Activated naive CD4-positive, alpha-beta T cell (primary cell): ENCODE measurements at places on chromosomes 7 and 10.

- no peak for DNase-seq
Measured at GRCh38 chr7:94972296-94972695, 64.9 kb downstream of the PPP1R9A start.

- no peak for DNase-seq
Measured at GRCh38 chr7:102978284-102978683, 65.5 kb downstream of the LRRC17 start.

GRCh38 chr7:24972991-24973390 is 7.0 kb downstream of the OSBPL3 start:
- DNase-seq: no peak

DNA sequence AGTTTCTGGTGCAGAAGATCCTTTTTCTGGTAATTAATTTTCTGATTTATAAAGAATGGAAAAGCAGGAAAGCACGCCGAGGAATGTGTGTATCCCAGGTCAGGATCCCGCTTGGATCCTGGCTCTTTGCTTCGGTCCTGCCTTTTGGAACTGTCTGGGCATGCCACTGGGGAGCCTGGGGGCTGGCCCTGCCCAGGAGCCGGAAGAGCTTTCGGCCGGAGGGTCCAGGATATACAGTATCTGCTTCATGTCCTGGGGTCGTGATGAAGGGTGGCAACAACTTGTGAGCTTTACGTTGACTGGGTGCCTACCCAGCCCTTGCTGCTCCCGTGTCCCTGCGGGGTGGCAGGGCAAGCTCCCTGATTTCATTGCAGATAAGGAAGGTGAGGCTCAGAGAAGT is 2.4 kb downstream of the SH2D4B start:
- DNase-seq: no peak

DNA sequence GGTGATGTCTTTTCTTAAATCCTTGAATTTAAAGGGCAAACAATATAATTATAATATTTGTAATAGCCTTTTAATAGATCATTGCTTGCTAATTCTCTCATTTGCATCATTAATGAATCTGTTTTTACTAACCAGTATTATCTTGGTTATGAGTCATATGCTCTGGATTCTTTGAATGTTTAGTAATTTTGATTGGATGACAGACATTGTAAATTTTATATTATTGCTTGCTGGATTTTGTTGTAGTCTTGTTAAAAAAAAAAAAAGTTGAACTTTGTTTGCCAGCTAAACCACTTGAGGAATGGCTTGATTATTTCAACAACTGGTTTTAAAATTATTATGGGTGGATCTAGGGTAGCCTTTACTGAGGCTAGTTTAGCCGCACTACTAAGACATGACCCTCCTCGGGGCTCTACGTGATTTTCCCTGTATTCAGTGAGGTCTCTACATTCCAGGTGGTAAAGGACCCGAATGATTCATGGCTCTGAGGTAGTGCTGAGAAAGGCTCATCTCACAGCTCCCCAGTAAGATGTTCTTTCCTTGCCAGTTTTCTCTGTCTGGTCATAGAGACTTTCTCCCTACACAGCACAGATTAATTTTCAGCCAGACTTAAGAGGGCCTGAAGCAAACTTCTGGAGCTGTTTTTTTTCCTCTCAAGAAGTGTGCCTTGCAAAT is 8.5 kb downstream of the C10orf90 start:
- no peak for DNase-seq

DNA sequence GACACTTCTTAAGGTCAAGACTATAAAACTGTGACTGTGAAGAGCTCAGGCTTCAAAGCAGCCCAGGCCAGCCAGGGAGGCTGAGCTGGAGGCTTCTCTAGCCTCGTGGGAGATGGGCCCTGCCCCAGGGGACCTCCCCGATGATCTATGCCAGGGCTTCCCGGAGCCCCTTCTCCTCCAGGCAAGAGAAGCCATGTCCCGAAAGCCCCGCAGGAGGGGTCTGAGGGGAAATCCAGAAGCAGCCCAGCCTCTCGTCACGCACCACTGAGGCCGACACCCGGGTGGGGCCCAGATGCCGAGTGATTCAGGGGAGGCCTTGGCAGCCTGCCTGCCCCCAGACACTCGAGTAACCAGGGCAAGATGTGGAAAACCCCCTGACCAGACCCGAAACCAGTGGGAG is 63.7 kb downstream of the PROSER2 start:
- no peak for DNase-seq

- DNase-seq: no peak
Measured at GRCh38 chr7:124276005-124276622, 243.2 kb upstream of the TMEM229A start.

- DNase-seq: no peak
Measured at GRCh38 chr10:86968271-86968993, at the start of gene ADIRF. TSS of gene ADIRF (plus strand) at chr10:86968482. CDS start at chr10:86968545, 63 bp downstream.

- DNase-seq: no peak
Measured at GRCh38 chr7:67343572-67343971, 346.9 kb downstream of the TYW1 start.

DNA sequence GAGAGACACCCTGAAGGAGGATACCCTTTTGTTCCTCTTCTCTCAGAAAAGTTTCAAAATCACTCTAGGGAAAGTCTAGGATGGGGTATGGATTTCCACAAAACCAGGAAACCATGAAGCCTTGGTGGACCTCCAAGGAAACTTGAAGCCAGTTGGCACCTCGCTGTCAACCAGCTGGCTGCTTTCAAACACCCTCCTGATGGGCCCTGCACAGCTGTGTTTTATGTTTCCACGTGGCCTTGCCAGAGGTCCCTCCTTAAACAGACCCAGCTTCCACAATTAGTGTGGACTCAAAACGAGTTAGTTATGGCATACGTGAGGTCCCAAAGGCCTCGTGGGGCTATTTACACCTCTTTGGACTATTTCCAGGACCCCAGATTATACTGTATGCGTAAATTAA is 5.9 kb downstream of the PPP1R3A start:
- no peak for DNase-seq

GRCh38 chr7:24406053-24406788 is 122.2 kb downstream of the NPY start:
- no peak for DNase-seq

DNA sequence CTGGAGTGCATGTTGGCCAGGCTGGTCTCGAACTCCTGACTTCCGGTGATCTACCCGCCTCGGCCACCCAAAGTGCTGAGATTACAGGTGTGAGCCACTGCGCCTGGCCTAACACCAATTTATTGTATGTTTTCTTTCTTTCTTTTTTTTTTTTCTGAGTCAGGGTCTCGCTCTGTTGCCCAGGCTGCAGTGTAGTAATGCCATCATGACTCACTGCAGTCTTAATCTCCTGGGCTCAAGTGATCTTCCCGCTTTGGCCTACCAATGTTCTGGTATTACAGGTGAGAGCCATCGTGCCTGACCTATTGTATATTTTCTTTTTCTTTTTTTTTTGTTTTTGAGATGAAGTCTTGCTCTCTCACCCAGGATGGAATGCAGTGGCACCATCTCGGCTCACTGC is 33.8 kb upstream of the UBE2H start:
- DNase-seq: no peak

DNA sequence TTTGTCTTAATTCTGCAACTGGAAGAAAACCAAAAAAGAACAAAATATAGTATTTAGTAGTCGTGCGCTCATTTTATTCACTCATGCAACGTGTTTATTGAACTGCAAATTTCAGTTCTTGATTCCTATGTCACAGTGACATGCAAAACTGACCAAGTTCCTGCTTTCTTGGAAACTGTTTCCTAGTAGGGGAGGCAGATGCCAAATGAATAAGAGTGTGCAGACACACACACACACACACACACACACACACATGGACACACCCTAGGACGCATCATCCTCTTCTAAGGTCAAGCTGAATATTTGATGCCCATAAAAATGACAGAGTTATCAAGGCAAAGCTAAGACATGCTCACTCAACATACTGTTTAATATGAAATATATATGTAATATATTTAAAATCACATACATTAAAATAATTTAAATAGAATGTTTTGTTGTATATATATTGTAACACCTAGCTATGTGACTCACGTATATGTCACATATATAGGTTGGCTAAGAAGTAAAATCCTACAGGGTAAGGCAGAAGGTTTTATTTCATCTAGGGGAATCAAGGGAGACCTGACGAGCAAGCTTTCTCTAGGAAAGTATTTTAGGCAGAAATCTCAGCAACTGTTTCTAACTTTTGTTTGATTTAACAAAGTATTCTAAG is 79.6 kb downstream of the SVIL start:
- no peak for DNase-seq

DNA sequence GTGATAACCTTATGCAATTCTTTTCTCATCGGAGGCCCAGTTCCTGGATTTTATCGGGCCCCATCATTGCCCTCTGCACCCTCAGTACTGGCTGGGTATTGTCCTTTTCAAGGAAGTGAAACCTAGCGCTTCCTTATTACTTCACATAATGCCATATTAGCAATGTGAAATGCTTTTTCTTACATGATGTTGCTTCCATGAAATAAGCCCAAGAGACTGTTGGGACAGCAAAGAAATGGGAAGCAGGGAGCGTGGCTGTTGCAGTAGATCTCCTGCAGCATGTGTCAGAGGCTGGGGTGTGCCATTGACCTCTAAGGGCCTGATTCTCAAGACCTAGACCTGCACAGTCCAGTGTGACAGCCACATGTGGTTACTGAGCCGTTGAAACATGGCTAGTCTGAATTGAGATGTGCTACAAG is 8.1 kb downstream of the CHN2 start:
- no peak for DNase-seq

GRCh38 chr7:150378115-150378852 is 846 bp upstream of the ZNF775 start:
- no peak for DNase-seq

DNA sequence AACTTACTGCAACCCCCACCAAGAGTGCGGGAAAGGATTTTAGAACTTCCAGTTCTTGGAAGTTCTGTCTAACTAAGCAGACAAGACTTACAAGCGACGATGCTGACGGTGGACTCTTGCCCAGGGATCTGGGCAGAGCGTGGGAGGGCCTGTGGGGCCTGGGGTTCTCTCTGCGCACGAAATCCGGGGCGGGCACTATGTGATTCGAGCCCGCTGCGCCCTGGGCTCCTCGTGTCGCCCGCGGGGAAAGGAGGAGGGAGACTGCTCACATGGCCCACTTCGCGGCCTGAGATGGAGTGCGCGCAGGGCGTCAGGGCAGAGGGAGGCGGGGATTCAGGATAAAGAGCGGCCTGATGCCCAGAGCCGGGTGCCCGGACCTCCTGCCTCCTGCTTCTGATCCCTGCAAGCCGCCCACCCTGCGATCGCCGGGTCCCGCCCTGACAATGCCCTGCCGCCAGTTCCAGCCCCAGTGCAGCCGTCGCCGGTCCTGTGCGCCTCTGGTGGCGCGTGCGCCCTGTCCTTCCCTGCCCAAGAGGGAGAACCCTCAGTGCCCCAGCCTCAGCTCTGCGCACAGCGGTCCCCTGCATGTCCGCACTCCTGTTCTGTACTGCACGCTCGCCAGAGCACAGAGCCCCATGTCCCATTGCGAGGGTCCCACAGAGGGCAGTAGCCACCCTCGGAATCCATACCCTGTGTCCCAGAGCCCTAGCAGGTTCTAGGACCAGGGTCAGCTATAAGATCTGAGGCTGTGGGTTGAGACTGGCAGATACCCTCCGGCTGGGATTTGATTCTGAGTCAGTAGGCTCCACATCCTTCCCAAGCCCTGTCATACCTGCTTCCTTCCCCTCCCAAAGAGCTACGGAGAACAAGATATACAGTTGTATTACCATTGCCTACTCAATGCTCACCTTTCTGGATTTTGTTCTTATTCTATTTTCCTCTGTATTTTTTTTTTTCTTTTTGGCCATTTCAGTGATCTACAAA is 99.4 kb upstream of the TMEM106B start:
- DNase-seq: no peak

GRCh38 chr10:4043897-4044665 is 259.1 kb upstream of the KLF6 start:
- no peak for DNase-seq

GRCh38 chr10:125093199-125093973 is 67.0 kb downstream of the CTBP2 start:
- DNase-seq: no peak

- DNase-seq: no peak
Measured at GRCh38 chr7:611281-611810, 91.7 kb upstream of the PDGFA start.

DNA sequence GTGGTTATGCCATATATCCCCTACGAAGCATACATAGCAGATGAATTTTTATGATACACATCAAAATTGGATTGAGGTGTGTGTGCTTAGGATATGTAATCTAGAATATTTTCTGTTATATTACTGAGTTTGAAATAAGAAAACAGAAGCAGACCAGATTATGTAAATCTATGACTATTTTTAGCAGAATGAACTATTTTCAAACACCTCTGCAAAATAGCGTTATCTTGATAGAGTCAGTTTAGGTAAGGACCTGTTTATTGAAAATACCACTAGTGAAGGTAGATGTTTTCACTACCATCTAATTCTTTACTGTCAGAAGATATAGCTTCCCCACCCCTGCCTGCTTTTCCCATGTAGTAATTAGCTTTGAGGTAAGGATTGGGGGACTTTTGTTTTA is 9.1 kb downstream of the LANCL2 start:
- DNase-seq: no peak

GRCh38 chr10:122462533-122463465 is 1.4 kb downstream of the HTRA1 start:
- no peak for DNase-seq

GRCh38 chr10:58775960-58776567 is 263.4 kb downstream of the BICC1 start:
- DNase-seq: no peak

DNA sequence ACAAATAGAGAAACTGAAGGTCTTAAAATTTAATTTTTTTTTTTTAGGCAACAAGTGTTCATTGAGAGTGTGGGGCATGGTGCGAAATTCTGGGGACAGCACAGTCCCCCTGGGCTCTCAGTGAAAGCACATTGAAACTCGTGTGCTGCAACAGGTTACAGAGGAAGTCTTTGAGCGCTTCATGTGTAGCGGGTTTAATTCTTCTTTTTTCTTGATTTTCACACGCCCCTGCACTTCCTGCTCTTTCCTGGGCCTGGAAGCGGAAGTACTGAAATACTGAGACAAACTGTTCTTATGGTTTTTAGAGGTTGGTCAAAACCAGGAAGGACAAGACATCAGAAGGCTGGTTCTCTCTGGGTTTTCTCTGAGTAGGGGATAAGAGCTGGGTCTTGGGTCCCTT is 203.5 kb downstream of the PTEN start:
- no peak for DNase-seq

GRCh38 chr7:82105463-82105862 is 335.6 kb upstream of the HGF start:
- no peak for DNase-seq

DNA sequence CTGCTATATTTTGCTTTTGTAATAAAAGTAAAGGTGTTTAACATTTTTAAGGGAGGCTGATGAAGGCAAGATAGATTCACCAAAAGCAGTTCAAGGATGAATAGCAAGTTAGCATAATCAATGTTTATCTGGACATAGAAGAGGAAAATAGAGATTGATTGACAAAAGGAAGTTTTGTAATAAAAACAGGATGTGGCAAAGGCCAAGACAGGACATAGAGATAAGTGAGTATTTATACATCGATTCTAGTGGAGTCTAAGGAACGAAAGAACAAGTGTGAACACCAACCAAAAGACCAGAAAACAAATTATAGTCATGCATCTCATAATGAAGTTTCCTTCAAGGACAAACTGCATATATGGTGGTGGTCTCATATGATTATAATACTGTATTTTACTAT is 123.8 kb downstream of the CCDC71L start:
- no peak for DNase-seq

GRCh38 chr10:71811351-71811750 is 38.0 kb upstream of the VSIR start:
- no peak for DNase-seq

- DNase-seq: no peak
Measured at GRCh38 chr10:22619101-22619500, 95.3 kb downstream of the PIP4K2A start.
